ENCODE measurements at places on chromosomes 2 and 18.

DNA sequence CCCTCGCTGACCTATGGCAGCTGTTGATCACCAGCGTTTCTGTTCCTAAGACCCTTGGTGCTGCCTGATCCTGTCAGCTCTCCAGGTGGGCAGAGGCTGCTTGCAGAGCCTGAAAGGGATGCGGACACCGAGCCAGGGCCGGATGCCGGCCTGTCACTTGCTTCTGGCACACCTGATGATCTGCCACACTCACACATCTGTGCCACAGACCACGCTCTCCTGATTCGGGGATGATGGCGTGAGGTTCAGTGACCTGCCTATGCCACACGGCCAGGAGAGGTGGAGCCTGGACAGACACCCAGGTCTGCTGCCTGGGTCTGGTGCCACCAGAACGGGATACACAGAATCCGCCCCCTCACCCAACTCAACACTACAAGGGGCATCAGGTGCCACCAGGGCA is 129.4 kb upstream of the GLI2 start:
- no peak for DNase-seq

- no peak for DNase-seq
Measured at GRCh38 chr2:239543702-239544101, 142.9 kb upstream of the HDAC4 start.

- DNase-seq: no peak
Measured at GRCh38 chr2:179336782-179337534, 72.3 kb upstream of the SESTD1 start.

DNA sequence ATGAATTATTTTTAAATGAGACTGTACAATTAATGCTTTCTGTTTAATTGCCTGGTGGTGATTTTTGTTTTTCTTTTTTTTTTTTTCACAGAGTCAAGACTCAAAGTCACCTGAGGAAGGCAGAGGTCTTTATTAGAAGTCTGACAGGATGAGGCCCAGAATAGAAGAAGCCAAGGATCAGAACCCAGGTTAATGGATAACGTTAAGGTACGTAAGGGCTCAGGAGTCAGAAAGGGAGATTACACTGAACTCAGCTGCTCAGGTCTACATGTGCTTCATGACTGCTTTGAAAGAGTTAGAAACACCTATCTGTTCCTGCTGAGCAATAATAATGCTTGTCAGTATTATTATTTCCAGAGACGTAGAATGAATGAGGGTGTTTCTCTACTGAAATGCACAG is 196.5 kb downstream of the LRATD1 start:
- DNase-seq: no peak

DNA sequence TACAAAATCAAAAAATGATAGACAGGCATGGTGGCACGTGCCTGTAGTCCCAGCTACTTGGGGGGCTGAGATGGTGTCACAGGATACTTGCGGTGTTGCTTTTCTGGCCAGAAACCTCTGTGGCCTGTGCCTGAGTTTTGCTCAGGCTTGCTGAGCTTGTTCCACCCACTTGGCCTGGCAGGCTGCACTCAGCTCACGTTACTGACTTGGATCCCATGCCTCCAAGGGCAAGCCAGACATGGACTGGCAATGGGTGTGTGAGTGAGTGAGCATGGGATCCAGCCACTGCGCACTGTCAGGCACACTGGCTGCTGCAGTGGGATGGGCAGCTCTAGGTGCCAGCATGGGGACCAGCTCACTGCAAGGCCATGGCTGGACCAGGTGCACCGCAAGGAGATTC is 67.9 kb downstream of the NCAPH start:
- DNase-seq: no peak

- no peak for DNase-seq
Measured at GRCh38 chr18:69674966-69675365, 272.7 kb downstream of the CD226 start.

GRCh38 chr2:241811952-241812729 is 3.1 kb downstream of the NEU4 start:
- no peak for DNase-seq

- DNase-seq: no peak
Measured at GRCh38 chr2:182444170-182444569, 17.3 kb upstream of the PDE1A start.

- DNase-seq: no peak
Measured at GRCh38 chr2:5959836-5960820, 267.9 kb downstream of the SOX11 start.

GRCh38 chr2:38653380-38653714 is 12.6 kb upstream of the GALM start:
- DNase-seq: no peak

GRCh38 chr2:19362755-19363473 is 4.5 kb upstream of the OSR1 start:
- DNase-seq: peak; percentile 75

GRCh38 chr18:36867056-36867455 is 38.1 kb downstream of the KIAA1328 start:
- no peak for DNase-seq

DNA sequence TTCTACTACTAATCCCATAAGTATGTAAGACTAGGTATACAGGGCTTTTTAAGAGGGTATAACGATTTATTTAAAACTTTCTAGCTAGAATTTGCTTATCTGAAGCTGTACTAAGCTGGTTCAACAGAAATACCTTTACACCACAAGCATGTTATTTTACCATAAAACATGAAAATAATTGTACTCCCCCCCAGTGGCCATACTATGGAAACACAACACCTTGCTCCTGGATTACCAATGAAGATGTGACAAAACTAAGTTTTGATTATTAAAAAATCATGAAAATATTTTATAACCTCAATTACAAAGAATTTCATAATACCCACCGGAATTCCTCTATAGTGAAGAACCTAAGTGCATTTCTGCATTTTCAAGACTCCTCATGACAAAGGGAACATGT is 27.3 kb downstream of the LPIN2 start:
- no peak for DNase-seq

- no peak for DNase-seq
Measured at GRCh38 chr2:223562078-223562477, 40.1 kb downstream of the SCG2 start.

- no peak for DNase-seq
Measured at GRCh38 chr2:18932853-18933252, 343.5 kb upstream of the NT5C1B start.

DNA sequence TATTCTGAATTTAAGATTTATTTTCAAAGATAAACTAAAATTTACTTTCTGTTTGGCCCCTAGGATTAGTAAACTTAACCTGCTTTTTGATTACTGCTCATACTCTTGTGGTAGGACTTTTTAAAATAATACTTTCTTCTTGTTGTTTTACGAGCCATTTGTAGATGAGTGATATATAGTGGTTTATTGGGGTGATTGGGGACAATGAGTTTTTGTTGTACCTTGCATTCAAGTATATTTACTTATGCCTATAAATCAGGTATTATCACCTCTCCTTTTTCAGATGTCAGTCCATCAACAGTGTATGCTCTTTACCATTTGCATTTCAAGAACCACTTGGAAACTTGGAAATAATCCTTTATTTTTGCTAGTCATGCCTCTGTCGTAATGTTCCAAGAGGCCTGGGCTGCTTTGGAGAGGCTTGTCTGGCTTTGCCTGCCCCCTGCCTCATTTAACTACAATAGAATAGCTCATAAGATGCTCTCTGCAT is 131.3 kb downstream of the COMMD1 start:
- no peak for DNase-seq

- DNase-seq: no peak
Measured at GRCh38 chr2:100029460-100029859, 112.9 kb downstream of the AFF3 start.

DNA sequence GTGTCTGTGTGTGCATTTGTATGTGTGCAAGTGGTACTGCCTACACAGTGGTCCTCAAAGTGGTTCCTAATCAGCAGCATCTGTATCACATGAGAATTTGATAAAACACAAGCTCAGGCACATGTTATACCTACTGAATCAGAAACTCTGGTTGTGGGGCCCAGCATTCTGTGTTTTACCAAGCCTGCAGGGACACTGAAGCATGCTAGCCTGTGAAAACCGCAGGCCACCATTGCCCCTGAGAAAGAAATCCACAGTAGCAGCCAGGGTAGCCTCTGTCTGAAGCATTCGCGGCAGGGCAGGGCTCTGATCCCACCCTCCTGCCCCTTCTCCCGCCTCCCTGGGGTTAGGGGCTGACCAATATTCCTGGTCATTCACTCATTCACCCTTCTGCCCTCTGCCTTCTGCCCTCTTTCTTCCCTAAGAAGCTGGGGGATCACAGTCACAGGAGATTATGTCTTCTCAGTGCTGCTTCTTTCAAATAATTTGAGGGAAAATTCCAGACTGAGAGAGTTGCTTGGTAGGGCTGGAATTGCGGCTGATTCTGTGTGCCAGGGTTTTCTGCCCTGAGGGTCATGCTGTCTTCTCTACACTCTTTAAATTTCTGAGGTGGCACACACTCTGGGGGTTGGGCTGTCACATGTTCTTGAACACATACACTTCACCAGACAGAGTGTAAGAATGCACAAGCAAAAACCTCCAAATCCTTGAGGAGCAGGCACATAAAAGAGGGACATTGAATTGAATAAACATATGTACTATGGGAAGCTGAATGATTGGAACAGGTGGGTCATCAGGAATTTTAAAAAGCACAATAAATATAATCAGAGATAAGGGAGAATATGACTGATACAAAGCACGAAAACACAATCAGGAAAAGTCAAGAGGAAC is 126.6 kb upstream of the SEC11C start:
- DNase-seq: no peak

DNA sequence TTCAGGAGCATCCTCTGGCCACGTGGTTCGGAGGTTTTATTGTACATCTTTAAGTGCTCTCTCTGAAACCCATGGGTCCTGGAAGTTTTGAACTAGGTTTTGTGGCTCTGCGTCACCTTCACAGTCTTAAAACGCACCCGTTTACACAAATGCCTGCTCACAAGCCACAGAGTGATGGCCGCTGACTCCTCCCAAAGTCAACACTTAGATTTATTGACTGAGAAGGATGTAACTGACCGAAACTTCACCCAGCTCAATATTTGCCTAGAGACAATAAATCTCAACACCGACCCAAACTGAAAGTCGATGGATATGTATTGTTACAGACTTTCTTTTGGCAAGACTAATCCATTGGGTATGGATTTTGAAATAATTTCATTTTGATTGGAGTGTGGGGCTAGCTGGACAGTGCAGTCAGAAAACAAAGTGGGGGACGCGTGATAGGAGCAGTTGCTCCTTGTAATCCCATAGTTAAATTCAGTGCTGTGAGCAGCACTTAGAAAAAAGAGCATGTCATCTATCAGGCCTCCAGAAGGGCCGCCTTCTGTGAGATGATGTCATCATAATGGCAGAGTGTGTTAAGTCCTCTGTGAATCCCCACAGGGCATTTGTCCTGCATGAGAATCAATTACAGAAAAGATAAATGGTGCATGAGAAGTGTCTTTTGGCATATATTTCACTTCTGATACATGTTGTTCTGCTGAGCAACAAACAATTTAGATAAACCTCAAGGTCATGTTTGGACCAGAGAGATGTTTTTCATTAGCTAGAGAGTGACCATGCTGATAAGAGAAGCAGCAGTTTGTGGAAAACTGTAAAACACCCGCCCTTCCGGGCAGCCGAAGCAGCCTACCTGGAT is 183.7 kb downstream of the INO80D start:
- DNase-seq: no peak

DNA sequence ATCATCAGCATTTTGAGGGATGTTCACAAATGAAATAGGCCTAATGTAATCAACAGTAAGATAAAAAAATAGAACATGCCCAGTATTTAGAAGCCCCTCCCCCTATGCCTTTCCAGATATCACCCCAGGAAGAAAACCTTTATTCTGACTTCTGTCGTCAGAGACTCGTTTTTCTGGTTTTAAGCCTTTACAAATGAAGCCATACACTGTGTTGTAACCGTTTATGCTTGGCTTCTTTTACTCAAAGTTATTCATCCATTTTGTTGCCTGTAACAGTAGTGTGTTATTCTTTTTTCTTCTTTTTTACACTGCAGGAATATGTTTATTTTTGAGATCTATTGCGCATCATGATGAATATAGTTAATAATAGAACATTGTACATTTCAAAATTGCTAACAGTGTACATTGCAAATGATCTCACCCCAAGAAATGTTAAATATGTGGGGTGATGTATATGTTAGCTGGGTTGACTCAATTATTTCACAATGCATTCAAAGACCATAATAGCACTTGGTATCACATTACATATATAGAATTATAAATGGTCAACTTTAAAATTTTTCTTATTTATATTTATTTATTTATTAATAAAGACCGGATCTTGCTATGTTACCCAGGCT is 28.1 kb upstream of the PNPT1 start:
- no peak for DNase-seq

GRCh38 chr2:180927030-180927686 is 53.2 kb upstream of the UBE2E3 start:
- DNase-seq: no peak

DNA sequence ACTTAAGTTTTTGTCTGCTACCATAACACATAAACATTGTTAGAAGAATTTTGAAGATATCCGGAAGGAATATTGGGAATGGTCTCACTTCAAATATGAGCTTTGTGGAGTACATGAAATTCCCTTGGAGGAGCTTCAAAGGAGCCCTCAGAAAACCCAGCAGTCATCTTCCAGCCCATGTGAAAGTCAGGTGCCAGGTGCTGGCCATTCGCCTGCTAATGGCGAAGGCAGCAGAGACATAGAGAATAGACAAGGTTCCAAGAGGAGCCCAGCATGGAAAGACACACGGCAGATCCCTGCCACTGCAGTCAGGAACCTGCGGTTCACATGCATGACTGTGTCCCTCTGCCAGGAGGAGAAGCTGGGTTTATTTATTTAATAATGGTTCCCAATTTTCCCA is 40.0 kb upstream of the EPG5 start:
- DNase-seq: no peak

DNA sequence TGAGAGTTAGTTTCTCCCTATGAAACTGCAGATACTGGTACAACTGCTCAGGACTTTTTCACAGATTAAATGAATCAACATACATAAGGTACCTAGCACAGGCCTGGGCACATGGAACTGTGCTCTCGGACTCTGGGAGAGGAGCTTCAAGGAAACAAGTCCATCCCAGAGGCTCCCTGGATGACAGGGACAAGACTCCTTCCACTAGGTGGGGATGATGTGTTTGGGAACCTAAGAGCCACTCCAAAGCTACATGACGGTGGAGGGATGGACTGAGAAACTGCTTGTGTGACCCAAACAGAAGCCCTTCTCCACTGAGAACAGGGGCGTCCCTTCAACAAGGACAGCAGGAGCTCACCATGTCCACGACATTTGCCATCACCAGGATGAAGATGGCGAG is 37.1 kb downstream of the CENPO start:
- DNase-seq: no peak

- DNase-seq: no peak
Measured at GRCh38 chr2:144042751-144043150, 477.2 kb downstream of the ZEB2 start.

GRCh38 chr2:239388236-239389151 is 12.3 kb downstream of the HDAC4 start:
- DNase-seq: no peak

- no peak for DNase-seq
Measured at GRCh38 chr2:11132036-11132671, 23.1 kb upstream of the SLC66A3 start.

All from stimulated activated CD8-positive, alpha-beta memory T cell treated with anti-CD3 and anti-CD28 coated beads, Interleukin-4, amount 100 ng/mL, for 48 hours (primary cell).